ENCODE measurements at places on chromosomes 5 and 9.

DNA sequence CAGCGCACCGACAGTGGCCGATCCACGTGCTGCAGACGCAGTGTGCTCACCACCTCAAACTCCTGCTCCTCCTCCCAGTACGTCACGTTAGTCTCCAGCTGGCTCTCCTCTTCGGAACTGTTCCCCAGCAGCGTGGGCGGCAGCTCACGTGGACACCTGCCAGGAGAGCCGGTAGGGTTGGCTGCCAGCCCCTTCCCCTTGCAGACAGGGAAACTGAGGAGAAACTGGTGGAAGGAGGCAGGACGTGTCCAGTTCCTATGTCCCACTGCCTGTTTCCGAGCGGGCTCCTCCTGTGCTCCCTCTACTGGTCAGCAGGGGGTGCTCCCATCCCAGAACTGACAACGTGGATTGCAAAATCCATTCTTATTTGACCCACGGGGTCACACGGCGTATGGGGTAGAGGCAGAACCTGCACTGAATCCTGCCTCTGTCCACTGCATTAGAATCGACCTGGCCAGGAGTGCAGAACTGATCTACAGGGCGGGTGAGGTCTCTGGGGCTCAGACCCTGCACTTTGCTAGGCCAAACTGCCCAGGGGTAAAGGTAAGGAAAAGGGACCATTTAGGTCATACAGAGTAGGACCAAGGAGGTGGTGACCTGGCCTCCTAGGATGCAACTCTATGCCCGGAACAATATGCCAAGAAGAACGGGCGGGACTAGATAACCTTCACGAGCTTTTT is 25.7 kb downstream of the PDGFRB start:
- peak; percentile 89 for DNase-seq

- peak; percentile 29 for DNase-seq
Measured at GRCh38 chr5:9712911-9713310, 82.8 kb upstream of the TAS2R1 start.

DNA sequence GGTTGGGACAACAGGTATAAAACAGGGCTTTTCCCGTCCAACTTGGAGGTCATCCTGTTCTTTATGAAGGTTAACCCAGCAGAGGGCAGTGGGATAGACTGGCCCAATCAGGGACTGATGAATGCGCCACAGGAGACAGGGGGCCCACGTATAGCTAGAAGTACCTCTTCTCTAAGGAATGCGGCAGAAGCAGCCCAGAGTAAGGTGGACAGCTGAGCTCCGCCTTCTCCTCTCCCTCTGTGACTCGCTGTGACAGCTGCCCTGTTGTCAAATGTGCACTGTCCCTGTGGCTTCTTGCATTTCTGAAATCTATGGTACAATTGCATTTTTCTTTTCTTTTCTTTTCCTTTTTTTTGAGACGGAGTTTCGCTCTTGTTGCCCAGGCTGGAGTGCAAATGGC is 306.6 kb downstream of the FBXL7 start:
- no peak for DNase-seq

DNA sequence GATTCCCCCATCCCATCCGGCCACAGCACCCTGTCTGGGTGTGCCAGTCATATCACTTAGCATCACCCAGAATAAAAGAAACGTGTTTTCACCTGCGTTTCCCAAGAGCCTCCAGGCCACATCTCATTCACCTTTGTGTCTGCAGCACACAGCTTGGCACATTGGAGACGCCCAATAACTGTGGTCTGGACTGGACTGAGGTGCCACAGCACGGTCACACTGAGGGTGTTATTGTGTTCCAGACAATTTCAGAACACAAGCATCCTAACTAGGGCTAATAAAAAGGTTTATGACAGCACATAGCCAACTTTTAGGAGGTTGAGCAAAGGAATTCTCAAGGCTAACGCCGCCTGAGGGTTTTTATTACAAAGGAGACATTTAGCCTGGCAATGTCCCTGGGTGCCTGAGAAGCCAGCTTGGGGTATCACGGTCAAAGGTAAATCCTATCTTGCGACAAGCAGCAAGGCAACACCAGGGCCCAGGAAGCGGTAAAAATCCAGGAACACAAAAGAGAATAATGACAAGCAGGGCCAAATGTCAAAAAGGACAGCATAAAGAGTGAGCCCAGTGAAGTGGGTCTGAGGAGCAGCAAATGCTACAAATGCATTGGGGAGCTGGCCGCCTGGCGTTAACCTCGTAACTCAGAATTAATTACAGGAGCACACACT is 3.4 kb downstream of the EPB41L4B start:
- no peak for DNase-seq

- DNase-seq: no peak
Measured at GRCh38 chr9:130959809-130960334, 20.8 kb upstream of the FIBCD1 start.

DNA sequence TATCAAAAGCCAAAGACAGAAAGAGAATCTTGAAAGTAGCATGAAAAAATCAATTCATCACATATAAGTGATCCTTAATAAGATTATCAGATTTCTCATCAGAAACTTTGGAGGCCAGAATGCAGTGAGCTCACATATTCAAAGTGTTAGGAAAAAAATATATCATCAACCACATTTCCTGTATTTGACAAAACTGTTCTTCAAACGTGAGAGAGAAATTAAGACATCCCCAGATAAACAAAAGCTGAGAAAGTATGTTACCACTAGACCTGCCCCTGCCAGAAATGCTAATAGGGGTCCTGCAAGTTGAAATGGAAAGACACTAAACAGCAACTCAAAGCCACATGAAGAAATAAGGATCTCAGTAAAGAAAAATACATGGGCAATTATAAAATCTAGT is 29.9 kb downstream of the HACD4 start:
- DNase-seq: no peak

- peak; percentile 73 for DNase-seq
Measured at GRCh38 chr9:3746296-3747275, 220.8 kb upstream of the RFX3 start.

DNA sequence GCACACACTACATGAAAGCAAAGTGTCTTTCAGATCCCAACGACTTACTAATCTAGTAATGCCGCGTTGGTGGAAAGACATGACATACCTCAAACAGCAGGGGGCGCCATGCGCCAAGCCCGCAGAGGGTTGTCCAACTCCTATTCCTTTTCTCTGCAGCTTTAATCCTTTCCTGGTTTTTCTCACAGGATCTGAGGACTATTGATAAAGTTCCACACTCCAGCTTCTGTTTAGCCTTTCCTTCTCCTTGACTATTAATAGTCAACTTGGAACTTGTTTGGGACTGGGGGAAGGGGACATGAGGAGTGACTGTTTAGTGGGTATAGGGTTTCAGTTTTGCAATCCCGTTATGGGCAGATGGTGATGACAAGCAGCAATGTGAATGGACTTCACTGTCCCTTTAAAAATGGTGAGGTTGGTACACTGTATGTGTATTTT is 62.9 kb downstream of the OTULIN start:
- peak; percentile 81 for DNase-seq

DNA sequence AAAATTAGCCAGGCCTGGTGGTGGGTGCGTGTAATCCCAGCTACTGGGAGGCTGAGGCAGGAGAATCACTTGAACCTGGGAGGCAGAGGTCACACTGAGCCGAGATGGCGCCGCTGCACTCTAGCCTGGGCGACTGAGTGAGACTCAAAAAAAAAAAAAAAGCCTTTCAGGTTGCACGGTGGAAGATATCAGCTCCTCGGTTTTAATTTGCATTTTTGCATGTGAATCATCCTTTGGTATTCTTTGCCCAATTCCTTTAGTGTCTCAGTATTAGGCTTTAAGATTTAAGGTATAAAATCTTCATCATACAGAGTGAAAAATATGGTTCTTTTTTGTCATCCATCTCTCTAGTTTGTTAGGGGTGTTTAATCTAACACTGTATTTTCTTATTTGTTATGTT is 173.6 kb upstream of the S1PR3 start:
- DNase-seq: no peak

- peak; percentile 85 for DNase-seq
Measured at GRCh38 chr9:136694163-136694871, 7.1 kb upstream of the AGPAT2 start.

DNA sequence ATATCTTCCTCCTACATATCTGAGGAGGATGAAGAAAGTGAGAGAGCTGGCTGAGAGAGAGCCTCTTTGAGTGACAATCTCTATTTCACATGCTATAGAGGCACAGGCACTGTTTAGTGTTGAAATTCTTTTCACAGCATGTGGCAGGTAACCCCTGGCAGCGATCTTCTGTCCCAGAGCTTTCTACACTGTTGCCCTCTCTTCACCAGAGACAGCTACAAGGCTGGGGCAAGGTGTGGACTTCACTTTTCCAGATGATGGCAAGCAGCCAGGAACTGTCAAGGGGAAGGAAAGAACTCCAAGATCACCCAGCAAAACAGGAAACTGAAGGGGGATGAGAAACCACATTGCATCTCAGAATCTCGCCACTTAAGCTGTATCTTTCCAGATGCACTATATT is 205.2 kb downstream of the CAAP1 start:
- DNase-seq: no peak

DNA sequence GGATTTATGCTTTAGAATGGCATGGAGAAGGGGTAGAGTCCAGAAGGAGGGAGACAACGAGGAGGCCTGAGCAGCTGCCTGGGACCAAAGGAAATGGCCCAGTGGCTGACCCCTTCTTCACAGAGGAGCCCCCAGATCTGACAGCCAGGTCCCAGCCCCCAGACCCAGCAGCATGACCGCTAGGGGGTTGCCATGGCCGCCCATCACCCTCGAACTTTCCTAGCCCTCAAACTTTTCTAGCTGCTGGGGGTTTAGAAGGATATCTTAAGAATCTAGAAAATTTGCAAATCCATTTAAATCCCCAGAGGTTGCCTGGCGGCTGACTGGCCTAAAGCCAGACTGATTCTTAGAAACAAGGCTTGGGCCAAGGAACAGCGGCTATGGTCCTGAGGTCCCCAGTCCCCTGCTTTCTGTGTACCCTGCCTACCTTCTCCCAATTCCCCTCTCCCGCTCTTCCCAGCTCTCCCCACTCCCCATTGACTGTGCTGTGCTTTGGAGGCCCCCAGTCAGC is 972 bp downstream of the PDGFRB start:
- DNase-seq: no peak

DNA sequence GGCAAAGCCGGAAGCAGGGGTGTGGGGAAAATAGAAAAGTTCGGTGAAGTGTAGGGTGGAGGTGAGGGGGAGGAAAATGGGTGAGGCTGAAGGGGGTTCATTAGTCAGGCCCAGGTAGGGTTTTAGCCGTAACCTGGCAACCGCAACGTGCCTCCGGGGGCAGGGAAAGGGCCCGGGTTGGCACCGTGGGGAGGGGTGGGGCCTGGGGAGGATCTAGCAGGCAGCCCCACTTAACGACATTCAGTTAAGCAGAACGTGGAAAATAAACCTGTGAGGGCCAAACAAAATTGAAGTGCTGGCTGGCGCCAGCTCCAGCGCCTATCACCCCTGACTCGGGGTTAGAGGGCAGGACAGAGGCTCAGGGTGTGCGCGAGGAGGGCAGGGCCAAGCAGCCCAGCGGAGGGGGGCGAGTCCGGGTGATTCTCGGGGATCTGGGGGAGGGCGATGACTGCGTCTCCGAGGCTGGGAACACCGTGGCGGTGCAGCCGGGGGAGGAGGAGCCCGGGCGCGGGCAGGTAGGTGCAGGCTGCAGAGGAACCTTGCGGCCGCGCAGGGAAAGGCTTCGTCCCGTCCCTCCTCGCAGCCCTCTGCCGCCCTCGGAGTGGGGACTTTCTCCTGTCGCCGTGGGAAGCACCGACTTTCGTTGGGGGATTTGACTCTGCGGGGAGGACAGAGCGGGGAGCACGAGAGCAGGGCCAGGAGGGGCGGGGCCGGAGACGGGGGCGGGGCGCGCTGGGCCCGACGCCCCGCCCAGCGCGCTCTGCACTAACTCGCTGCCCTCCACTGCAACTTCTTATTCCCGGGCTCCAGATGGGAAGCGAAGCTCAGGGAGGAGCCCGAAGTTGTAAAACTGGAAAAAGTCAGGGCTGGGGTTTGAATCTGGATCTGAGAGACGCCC is 5.1 kb downstream of the RGS14 start:
- peak; percentile 84 for DNase-seq

DNA sequence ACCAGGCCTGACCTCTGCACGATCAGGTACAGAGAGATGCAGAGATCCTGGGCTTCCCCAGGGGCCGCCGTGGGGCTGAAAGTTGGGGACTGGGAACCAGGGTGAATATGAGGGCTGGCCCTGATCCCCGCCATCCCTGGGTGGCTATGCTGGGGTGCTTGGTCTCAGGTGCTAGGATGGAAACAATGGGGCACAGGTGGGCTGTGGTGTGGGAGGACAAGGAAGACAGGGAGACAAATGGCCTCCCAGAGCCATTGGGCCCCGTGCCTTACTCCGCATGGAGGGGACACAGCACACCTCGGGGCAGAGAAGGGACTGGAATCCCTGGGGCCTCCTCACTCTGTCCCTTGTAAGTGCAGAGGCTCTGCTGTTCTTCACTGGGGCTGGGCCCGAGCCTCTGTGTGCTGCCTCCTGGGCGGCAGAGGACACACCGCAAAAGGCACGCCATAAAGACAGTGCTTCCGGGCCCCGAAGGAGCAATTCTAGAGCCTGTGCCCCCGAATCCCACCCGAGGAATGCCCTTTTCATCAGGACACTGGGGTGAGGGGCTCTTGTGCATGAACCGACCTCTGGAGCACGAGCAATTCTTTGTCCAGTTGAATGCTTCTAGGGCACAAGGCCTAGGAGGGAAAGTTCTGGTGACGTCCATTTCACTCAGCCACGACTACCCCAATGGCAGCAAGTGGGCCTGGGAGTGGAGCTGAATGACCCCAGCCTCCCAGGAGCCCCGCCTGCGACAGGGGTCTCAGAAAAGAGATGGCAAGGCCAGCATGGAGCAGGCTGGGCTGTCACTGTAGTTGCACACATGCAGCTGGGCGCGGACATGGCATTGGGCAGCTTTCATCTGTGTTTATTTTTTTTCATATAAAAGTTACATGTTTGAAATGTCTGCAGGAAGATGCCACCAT is 30.9 kb downstream of the PRRT1B start:
- DNase-seq: no peak

DNA sequence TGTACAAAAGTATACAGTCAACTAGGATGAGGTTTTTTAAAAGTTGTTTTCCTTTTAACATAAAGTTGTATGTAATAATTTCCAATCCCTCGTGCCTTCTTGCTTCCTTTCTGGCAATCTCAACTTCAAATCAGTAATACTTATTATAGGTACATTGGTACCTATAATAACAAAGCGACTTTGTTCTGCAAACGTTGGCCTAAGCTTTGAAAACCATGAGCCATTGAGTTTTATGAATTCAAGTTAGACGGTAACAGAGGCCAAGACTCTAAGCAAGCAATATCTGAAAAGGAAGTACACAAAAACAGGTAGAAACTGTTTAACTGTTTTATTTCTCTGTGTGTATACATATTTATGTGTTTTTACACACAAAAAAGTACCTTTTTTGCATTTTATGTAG is 135.2 kb upstream of the GRHPR start:
- no peak for DNase-seq

GRCh38 chr5:115602591-115603125 is 379 bp upstream of the TICAM2 start:
- DNase-seq: no peak

- no peak for DNase-seq
Measured at GRCh38 chr5:83871533-83872395, 151.1 kb upstream of the HAPLN1 start.

- no peak for DNase-seq
Measured at GRCh38 chr5:68459093-68459809, 243.7 kb downstream of the PIK3R1 start.

- no peak for DNase-seq
Measured at GRCh38 chr5:131536850-131537448, 98.1 kb downstream of the RAPGEF6 start.

Measured in AG08396 (cell line).